Eye (tissue), 1 donor: ENCODE measurements at places on chromosomes 3 and 15.

- DNase-seq = no peak
Measured at GRCh38 chr3:187836823-187837770, 91.8 kb upstream of the BCL6 start.

DNA sequence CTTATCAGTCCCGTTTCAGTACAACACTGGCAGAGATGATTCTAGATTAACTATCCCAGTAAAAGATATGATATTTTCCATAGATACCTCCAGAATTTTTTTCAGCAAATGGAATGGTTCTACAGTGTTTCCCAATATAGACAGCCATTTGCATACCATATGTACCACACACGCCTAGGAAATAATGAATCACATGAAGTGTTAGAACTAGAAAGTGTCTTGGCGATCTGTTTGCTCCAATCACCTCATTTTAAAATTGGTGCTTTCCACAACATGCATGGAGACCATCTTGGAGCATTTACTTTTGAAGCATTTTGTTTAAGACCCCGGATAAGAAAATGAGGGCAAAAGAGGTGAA lies 2.0 kb downstream of the C2CD4A start:
- DNase-seq = no peak

GRCh38 chr15:48395521-48396011 lies 64.3 kb downstream of the DUT start:
- DNase-seq = no peak

- DNase-seq = no peak
Measured at GRCh38 chr3:159886050-159886449, 102.6 kb upstream of the IL12A start.

DNA sequence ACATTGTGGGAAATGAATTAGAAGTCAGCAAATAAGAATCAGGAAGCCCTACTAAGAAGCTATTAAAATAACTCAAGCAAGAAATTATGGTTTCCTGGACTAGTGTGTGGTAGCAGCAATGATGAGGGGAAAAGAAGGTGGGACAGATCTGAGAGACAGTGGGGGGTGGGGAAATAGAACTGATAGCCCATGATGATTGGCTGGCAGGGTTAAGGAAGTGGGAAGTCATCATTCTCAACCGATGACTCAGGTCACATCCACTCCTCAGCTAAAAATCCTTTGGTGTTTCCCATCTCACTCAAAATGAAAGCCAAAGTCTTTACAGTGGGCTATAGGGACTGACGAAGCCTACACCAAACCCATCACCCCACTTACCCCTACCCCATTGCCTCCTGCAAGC lies 153.9 kb upstream of the ARHGEF26 start:
- DNase-seq = no peak
